GM12878 (cell line): ENCODE measurements at places on chromosomes 12 and 14.

DNA sequence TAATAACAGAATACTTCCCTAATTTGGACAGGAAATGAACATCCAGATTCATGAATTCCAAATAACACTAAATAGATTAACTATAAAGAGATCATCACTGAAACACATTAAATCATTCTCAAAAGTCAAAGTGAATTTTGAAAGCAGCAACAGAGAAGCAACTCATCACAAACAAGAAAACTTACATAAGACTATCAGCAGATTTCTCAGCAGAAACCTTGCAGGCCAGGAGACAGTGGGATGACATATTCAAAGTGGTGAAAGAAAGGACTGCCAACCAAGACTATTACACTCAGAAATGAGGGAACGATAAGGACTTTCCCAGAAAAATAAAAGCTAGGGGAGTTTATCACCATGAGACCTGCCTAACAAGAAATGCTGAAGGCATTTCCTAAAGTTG, 70.8 kb downstream of the ITPR2 start:
- H3K4me1 ChIP-seq, result peaks cover under 1% of the 10 kb centered on the region; the same call in 1 of the 2 replicates
- DNase-seq, result no peak
- H3K27ac ChIP-seq, result no peak overlapping the region
- H3K27me3 ChIP-seq, result no peaks in the 10 kb centered on the region

DNA sequence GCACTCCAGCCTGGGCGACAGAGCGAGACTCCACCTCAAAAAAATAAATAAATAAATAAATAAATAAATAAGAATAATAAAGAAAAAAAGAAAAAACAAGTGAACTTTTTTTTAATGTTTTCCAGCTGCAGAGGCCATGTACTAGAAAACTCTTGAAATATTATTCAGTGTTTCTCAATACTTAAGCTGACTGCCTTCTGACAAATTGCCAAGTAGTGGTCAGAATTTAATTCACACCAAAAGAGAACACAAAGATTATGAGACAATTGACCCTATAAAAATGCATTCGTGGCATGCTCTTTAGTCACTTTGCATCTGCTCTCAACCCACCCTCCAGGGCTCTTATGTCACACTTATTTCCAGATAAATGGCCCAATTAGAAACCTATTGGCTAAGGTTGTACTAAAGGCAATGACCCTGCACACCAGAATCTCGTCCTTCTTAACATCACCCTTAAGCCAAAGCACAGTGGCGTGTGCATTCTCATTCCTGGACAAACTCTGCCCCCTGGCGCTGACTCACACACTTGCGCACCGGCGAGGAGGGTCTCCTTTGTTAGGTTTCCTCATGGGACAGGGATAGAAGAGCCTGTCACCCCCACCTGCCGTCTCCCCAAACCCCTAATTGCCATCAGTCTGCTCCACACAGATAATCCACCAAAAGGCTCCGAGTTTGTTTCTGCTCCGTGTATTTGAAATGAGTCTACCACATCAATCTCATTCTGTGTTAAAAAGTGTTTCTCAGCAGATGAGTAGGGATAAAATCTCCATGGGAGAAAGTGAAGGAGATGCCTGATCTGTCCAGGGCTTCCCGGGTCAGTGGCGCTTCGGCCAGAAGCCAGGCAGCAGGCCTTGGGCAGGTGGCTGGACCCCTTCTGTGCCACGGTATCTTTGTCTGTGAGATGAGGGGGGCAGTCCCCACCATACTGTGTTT, 73.1 kb upstream of the CEP83 start:
- H3K4me1 ChIP-seq, result no peaks in the 10 kb centered on the region
- H3K27me3 ChIP-seq, result no peaks in the 10 kb centered on the region; the same call in 1 of the 2 replicates
- no peaks in the 10 kb centered on the region for H3K36me3 ChIP-seq
- no peak overlapping the region for H3K4me3 ChIP-seq
- peak; percentile 36 for DNase-seq
- no peak overlapping the region for H3K27ac ChIP-seq

DNA sequence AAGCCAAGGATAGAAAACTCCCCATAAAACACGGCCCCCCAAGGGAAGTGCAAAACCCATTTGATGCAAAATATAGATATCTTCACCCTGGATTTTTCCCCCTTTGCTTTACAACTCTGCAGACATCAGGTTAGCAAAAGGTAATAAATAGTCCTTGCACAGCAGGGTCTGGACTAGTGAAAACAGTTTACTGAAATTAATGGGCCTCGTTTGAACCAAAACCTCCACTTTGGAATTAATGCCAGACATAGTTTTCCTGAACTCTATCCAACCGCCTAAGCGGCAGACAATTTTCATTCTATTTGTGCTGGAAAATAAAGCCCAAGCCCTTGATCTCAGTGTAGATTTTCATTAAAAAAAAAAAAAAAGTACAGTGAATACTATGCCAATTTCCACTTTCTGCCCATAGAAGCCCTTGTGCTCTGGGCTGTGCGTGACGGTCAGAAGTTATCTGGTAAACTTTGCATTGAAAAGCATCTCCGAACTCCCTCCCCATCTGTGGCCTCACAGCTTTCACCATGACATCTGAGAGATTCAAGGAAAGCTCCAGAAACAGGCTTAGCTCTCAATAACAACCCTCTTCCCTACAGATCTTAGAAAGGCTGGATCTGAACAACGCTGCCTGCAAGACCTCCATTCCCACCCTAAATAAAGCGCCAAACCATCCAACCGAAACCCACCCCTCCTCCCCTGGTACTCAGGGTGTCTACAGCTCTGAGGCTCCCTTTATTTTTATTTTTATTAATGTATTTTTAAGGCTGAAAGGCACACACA, 11.0 kb upstream of the IRF2BPL start:
- no peaks in the 10 kb centered on the region for H3K36me3 ChIP-seq
- peaks cover 90% of the 10 kb centered on the region for H3K4me1 ChIP-seq
- peak overlapping the region; percentile 47 for H3K4me3 ChIP-seq
- no peaks in the 10 kb centered on the region for H3K27me3 ChIP-seq
- H3K27ac ChIP-seq, result peak overlapping the region; percentile 93

GRCh38 chr12:38144601-38145436, 171.8 kb upstream of the ALG10B start:
- H3K27me3 ChIP-seq, result no peaks in the 10 kb centered on the region
- no peaks in the 10 kb centered on the region for H3K36me3 ChIP-seq
- no peak overlapping the region for H3K4me3 ChIP-seq
- no peak for DNase-seq
- no peak overlapping the region for H3K27ac ChIP-seq

DNA sequence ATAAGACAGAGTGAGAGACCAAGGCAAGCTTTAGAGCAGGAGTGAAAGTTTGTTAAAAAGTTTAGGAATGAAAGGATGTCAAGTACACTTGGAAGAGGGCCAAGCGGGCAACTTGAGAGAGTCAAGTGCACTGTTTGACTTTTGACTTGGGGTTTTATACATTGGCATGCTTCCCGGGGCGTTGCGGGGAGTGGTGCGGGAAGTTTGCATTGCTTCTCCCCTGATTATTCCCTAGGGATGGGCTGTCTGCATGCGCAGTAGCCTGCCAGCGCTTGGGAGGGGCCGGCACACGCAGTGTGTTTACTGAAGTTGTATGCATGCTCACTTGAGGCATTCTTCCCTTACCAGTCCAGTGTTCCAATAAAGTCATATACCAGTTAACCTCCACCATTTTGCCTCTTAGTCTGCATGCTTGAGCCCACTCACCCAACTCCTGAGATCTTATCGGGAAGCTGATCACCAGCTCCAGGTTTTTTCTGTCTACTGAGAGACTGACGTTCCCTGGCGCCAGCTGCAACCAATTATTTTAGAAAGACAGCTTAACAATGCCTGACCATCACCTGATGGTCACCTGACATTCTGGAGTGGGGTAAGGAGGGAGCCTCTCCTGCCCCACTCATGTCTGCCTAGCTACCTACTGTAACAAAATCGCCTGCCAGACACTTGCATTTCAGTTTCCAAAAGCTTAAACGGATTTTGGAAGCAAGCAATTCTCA, 53.2 kb downstream of the DACT1 start:
- H3K27me3 ChIP-seq, result no peaks in the 10 kb centered on the region
- no peak for DNase-seq
- no peaks in the 10 kb centered on the region for H3K4me1 ChIP-seq
- H3K4me3 ChIP-seq, result no peak overlapping the region
- H3K36me3 ChIP-seq, result no peaks in the 10 kb centered on the region

- H3K36me3 ChIP-seq, result no peaks in the 10 kb centered on the region
- DNase-seq, result no peak
- no peak within 1 kb of the TSS for H3K27ac ChIP-seq
These were observed at the start of gene HRK for GRCh38 chr12:116881325-116881876. TSS of gene HRK (minus strand) at chr12:116881441. CDS start at chr12:116881307, 134 bp downstream.

DNA sequence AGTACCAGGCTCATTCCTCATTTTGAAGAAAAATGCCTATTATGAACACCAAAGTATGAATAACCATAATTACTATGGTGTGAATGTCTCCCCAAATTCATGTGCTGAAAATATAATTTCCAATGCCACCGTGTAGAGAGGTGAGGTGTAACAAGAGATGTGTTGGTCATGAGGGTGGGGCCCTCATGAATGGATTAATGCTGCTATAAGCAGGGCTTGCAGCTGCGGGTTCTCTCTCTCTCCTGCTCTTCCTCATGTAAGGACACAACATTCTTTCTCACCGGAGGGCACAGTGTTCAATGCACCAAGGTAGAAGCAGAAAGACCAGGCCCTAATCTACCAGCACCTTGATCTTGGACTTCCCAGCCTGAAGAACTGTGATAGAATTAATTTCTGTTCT, 70.0 kb downstream of the TMTC1 start:
- no peak overlapping the region for H3K27ac ChIP-seq
- H3K27me3 ChIP-seq, result no peaks in the 10 kb centered on the region
- DNase-seq, result no peak
- H3K36me3 ChIP-seq, result no peaks in the 10 kb centered on the region
- no peaks in the 10 kb centered on the region for H3K4me1 ChIP-seq
- H3K4me3 ChIP-seq, result no peak overlapping the region

- H3K27ac ChIP-seq, result no peak overlapping the region
- H3K36me3 ChIP-seq, result no peaks in the 10 kb centered on the region
- H3K4me3 ChIP-seq, result no peak overlapping the region
- no peak for DNase-seq
- H3K4me1 ChIP-seq, result no peaks in the 10 kb centered on the region
These were observed 14.9 kb downstream of the RERG start for GRCh38 chr12:15206338-15206737.

DNA sequence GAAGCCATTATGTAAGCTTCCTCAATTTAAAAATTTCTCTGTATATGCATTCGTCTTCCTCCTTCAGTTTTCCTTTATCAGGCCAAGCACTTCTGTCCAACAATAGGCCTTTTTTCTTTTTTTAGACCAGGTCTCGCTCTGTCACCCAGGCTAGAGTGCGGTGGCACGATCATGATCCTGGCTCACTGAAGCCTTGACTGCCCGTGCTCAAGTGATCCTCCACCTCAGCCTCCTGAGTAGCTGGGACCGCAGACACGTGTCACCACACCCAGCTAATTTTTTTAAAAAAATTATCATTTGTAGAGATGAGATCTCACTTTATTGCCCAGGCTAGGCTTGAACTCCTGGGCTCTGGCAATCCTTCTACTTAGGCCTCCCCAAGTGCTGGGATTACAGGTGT, 25.8 kb downstream of the TAOK3 start:
- no peak for DNase-seq
- H3K4me1 ChIP-seq, result peaks cover 21% of the 10 kb centered on the region; the same call in 1 of the 2 replicates
- H3K27me3 ChIP-seq, result no peaks in the 10 kb centered on the region
- peak overlapping the region; percentile 21 for H3K27ac ChIP-seq

DNA sequence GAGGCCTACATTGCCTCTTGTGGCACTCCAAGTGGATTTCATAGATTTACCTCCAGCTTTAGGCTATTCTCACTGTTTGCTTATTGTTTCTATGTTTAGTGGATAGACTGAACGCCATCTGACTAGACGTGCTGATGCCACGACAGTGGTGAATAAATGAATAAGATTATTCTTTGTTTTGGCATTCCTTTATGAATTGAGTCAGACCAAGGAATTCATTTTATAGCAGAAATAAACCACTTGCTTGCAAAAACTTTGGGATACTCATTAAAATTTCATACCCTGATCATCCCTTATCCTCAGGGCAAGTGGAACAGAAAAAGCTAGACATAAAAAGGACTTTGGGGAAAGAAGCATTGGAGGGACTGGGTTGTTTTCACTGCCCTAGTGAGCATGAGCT, 71.7 kb upstream of the FERMT2 start:
- H3K4me3 ChIP-seq, result no peak overlapping the region
- no peak for DNase-seq
- H3K36me3 ChIP-seq, result no peaks in the 10 kb centered on the region

DNA sequence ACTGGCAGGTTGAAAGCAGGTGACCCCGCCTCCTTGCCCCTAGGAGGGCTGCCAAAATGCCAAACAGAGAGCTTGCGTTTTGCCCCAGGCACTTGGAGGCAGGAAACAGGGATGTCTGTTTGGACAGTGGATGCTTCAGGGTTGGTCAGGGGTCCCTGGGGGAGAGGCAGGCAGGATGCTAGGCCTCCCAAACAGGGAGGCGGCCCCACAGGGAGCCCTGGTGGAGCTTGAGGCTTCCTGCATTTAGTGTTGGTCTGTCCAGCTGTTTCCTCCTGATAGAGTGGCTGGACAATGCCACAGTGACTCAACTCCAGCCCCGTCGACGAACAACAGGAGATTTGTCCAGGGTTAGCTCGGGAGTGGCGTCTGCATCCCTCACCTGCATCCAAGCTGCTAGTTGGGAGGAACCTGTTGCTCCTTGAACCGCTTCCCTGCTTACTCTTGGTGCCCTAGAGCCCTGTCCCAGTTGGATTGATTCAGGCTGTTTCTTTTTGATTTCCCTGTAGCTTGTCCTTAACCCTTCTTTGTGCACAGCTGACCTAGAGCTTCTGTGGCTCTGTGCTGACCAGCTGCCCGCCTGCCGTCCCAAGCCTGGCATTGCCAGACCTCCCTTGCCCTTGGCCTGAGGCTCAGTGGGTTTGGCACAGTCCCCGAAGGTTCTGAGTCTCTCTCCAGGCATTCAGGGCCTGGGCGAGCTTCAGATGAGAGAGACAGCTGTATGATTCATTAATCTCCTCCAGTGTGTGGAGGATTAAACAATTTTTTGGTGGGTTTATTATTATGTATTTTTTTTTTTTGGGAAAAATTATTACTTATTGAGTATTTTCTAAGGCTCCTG, 45.9 kb downstream of the TSPAN9 start:
- H3K36me3 ChIP-seq, result no peaks in the 10 kb centered on the region
- no peaks in the 10 kb centered on the region for H3K4me1 ChIP-seq
- H3K27ac ChIP-seq, result no peak overlapping the region

DNA sequence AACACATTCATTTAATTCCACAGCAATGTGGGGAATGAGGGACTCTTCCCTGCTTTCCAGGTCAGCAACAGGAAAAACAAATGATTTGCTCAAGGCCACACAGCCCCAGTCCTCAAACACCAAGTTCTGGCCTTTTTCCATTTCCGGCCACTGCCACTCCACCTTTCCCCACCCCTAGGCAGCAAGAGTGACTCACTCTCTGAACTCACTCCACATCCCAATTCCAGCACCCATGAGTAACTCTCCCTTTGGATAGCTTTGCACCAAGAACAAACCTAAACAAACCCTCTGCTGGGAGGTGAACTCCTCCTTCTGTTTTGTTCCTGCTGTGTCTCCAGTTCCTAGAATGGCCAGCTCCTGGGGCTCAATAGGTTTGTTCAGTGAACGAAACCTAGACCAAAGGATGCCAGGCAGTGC, 30.4 kb upstream of the PLEKHG6 start:
- no peak overlapping the region for H3K4me3 ChIP-seq
- peaks cover 7% of the 10 kb centered on the region; the same call in 1 of the 2 replicates for H3K4me1 ChIP-seq
- H3K27ac ChIP-seq, result no peak overlapping the region
- H3K27me3 ChIP-seq, result no peaks in the 10 kb centered on the region
- no peak for DNase-seq
- H3K36me3 ChIP-seq, result no peaks in the 10 kb centered on the region

- H3K36me3 ChIP-seq, result no peaks in the 10 kb centered on the region; the same call in 1 of the 2 replicates
- DNase-seq, result no peak
- no peak overlapping the region for H3K27ac ChIP-seq
- H3K27me3 ChIP-seq, result no peaks in the 10 kb centered on the region
- H3K4me3 ChIP-seq, result no peak overlapping the region
- H3K4me1 ChIP-seq, result peaks cover 4% of the 10 kb centered on the region; the same call in 1 of the 2 replicates
These were observed 22.9 kb downstream of the SPTSSA start for GRCh38 chr14:34439090-34439489.
